ENCODE measurements at places on chromosomes 7 and 10.
A peak's percentile ranks its signal among the peaks of the same experiment; 100 is the strongest.

GRCh38 chr10:69359148-69359547 lies 57.6 kb downstream of the TACR2 start:
- DNase-seq: no peak

DNA sequence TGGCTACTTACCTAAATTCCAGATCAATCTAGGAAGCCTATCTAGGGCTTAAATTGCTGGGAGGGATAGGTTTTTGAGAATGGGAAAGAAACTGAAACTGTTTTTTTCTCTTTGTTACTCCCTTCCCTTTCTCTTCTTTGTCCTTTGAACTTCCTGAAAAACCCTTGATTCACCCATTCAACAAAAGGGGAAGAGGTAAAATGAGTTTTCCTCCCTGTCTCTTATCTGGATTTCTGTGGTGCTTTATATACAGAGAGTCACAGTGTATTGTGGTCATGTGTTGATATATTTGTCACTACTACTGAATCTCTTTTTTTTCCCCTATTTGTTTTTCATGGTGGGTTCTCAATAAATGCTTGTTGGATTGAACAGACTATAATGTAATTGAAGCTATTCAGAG lies 19.8 kb upstream of the NUP205 start:
- DNase-seq: no peak

DNA sequence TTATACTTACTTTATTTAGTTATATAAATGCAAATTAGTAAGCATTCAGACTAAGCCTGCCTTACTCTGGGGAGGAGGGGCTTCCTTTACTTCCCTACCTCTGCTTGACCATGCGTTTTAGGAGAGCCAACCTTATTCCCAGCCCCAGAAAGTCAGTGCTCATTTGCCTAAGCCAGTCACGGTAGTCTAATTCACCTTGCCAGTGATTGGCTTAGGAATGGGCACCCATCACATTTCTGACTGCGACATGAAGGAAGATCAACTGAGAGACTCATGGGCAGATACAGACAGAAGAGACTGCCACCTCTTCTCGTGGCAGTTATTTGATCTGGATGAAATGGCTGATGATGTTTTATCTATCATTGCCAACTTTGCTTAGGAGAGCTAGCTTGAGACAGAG lies 29.5 kb downstream of the RPA3 start:
- no peak for DNase-seq

GRCh38 chr10:29084681-29085307 lies 204.1 kb upstream of the LYZL1 start:
- no peak for DNase-seq

- DNase-seq: no peak
These were observed 79.5 kb downstream of the ST7 start for GRCh38 chr7:117032810-117033209.

- DNase-seq: no peak
These were observed 68.6 kb downstream of the NRG3 start for GRCh38 chr10:81943583-81943982.

DNA sequence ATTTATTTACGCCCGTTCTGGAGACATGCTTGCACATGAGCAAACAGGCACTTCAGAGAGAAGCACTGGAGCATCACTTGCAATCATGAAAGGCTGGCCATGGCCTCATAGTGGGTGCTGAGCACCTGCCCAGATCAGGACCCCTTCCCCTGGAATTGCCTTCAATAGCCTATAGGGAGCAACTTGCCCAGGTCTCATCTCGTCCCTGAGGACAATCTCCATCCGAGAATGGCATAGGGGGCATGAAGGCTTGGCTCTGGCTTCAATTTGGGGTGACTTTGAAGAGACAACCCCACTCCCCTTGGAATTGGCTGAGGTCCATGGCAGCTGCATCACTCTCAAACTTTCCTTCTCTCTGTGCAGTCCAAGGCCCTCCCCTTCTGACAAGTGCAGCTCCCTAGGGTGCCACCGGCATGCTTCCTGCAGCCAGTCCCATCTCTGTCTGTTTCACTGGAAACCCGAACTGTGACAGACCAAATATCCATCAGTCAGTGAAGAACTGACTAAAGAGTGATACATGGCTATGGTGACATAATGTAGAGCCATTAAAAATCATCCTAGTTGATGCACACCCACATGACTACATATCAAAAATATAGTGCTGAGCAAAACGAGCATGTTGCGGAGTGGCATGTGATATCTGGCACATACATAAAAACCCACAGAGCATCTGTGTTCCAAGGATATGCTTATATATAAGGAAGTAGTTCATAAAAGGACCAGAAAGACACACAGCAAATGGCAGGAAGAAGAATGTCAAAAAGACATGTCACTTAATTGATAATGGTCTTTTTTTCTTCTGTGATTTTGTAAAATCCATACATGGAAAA lies 12.4 kb downstream of the GDF2 start:
- no peak for DNase-seq

DNA sequence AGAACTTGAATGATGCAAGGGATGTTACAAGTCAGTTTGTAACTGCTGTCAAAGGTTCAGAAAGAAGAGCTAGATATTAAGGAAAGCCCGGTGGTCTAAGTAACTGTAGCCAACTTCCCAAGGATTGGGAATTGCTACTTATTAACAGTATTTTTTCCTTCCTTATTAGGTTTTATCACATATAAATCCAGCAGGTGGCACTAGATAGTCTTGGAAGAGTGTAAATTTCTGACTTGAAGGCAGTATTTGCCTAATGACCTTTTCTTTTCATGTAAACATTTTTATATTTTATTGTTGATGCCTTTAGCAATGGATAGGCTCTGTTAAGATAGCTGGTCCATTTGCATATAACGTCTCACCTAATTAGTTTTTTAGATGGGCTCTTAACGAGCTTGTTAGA lies 51.2 kb downstream of the ANLN start:
- peak; percentile 68 for DNase-seq

- no peak for DNase-seq
These were observed 14.7 kb downstream of the ZNF488 start for GRCh38 chr10:47369251-47369894.

DNA sequence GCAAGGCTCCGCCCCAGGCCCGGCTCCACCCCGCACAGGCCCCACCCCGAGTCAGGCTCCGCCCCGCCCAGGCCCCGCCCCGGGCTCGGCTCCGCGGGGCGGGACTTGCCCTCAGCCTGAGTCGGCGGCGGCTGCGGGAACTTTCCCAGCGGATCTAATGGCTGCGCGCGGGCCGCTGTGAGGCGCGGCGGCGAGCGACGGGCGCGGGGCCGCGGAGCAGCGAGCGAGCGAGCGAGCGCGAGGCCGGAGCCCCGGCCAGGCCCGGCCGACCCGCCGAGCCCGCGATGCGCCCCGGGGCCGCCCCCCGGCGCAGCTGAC lies at the start of gene INPP5A:
Gene INPP5A (plus strand): TSS at position 104 of the 318 bp plus-strand sequence. CDS start 310 bp downstream, outside the sequence.
- no peak for DNase-seq

DNA sequence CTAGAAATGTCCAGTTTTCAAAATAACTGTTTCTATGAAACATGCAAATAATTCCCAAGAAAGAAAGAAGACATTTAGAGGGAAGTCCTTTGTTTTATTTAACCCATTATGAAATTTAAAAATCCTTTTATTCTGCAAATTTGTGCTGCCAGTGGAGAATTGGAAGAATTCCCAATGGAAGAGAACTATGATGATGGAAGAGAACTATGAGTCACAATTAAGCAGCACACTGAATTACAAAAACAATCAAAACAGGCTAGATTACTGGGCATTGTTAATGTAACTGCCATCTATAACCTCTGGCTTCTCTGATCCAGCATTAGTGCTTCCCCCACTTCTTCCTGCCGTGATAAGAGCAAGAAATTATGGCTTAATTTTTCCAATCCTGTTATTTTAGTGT lies 126.2 kb upstream of the FEZF1 start:
- DNase-seq: peak; percentile 5

- DNase-seq: peak; percentile 72
These were observed 161.5 kb upstream of the SH2B2 start for GRCh38 chr7:102125127-102125596.

GRCh38 chr7:119271147-119271779 lies 1001.7 kb upstream of the KCND2 start:
- no peak for DNase-seq

- peak; percentile 99 for DNase-seq
These were observed 10.3 kb upstream of the STK17A start for GRCh38 chr7:43572516-43573049.

Data from GM23248 (cell line).